HT-29 (cell line): ENCODE measurements at places on chromosomes 6 and 20.

DNA sequence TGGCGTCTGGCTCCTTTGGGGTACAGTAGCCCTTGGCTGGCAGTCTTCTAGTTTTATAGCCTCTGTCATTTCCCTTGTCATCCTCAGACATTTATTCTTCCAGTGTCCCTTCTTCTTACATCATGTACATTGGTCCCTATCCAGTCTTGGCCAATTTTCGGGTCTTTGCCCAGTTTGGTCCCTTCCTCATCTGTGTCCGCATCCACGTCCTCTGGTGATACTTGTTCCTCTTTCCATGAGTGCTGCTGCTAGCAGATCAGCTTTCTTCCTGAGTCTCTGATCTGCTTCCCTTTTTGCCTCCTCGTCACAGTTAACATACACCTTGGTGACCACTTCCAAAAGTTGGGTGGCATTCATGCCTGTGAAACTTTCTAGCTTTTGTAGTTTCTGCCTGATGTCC is 86.2 kb upstream of the GPR6 start:
- no peak for DNase-seq

GRCh38 chr6:44681761-44682160 is 294.3 kb downstream of the CDC5L start:
- no peak for DNase-seq

DNA sequence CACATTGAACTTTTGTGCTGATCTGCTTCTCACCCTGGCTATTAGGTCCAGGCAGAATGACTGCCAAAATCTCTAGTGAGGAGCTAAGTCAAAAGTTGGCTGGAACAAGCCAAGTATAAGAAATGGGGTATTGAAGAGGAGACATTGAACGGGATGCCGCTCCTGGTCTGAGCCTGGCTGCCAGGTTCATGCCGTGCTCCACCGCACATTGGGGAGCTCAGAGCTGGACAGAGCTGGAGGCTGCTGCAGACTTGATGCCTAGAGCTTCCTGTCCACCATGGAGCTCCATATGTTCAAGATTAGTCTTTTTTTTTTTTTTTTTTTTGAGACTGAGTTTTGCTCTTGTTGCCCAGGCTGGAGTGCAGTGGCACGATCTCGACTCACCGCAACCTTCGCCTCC is 4.1 kb upstream of the IFT52 start:
- DNase-seq = no peak

- no peak for DNase-seq
Observed at GRCh38 chr6:29757701-29758293, 34.6 kb downstream of the HLA-F start.

DNA sequence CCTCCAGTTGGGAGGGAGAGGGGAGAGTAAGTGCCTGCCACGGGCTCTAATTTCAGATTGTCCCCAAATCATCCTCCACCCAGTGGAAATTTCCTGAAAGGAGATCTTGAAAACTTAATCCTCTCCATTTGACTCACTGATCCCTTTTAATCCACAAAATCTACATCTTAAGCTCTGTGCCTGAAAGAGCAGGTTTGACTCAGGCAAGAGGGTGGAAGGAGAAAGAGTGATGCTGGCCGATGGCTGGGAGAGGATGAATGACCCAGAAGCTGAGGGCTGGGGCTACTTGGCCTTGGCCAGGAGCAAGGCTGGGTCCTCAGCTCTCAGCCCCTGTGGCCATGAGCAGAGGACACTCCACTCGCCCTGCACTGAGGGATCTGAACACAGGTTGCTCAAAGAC is 8.1 kb downstream of the BPIFA2 start:
- no peak for DNase-seq

DNA sequence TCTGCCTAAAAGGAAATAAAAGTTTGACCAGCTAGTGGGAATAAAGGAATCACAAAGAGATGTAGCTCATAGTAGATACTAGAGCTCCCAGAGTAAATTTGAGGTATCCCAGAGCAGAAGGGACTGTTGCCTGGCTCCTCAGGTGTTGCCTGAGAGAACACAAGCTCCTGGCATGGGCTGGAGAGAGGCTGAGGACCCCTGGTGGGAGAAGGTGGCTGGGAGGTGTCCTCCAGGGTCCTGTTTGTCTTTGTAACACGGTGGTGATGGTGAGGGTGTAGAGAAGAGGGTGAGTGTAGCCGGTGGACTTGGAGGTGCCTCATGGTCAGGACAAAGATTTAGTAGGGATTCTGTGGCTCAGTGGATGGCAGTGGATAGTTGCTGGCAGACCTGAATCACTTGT is 28.1 kb upstream of the NNAT start:
- no peak for DNase-seq

DNA sequence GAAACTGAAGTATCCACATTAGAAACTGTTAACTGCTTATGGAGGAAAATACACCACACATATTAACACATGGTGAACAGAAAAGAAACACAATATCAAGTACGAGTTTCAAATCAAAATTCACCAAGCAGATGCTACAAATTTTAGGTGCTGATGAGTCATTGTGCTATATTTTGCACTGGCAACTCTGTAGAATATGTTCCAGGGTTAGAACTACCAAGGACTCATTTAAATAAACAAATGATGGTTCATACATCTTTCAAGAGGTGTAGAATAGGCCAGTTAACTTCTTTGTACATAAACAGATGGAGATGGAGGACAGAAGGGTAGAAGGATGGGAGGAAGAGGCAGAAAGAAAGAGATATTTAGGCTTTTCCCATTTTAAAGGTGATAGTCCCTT is 184.9 kb downstream of the ARHGAP18 start:
- no peak for DNase-seq

- DNase-seq = peak; percentile 64
Observed at GRCh38 chr20:49435639-49436038, 46.8 kb downstream of the KCNB1 start.

- DNase-seq = no peak
Observed at GRCh38 chr20:45834797-45835161, 1.2 kb downstream of the SNX21 start.

DNA sequence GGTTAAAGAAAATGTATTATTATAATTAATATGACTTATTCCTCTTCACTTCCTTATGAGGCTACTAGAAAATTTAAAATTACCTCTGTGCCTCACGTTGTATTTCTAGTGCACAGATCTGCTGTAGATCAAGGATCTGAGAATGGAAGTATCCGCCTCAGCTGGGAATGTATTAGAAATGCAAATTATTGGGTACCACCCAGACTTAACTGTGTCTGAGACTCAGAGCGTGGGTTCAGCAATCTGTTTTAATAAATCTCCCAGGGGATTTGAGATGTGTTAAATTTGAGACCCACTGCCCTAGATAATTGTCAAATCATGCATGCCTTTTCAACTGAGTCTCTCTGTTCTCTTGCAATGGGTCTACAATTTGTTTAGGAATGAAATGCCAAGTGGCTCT is 658.0 kb upstream of the NOX3 start:
- no peak for DNase-seq

DNA sequence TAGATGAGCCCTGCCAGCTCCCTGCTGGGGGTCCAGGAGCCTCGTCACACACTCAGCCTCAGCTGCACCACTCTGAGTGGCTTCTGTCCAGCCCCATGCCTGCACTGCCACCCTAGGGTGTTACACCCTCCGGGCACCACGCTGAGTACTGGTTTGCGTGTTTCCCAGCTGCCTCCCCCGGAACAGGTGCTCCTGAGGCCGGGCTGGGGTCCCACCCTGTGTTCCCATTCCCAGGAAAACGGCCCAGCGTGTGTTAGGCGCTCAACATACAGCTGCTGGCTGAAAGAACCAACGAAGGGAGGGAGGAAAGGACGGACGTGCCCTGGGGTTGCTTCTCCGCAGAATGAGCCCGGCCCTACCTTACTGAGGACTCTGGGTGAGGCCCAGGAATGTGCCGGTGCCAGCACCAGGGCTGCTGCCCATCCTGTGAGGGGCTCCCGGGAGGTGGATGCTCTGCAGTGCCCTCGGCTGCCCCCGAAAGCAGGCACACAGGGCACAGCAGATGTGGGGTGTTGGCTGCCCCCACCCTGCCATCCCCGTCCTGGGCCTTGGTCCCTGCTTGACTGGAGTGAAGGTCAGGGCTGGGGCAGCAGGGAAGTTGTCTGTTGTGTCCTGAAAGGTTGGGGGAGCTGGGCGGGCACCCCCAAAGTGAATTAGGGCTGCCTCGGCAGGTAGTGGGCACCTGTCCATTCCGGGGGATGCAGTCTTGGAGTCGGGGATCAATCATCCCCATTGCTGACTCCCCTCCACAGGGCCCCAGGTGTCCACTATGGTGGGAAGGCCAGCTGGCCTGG is 16.3 kb downstream of the LAMA5 start:
- DNase-seq = peak; percentile 67

GRCh38 chr20:22684072-22684762 is 99.8 kb upstream of the FOXA2 start:
- DNase-seq = peak; percentile 84

- DNase-seq = no peak
Observed at GRCh38 chr6:167090171-167090570, 32.7 kb upstream of the CCR6 start.

DNA sequence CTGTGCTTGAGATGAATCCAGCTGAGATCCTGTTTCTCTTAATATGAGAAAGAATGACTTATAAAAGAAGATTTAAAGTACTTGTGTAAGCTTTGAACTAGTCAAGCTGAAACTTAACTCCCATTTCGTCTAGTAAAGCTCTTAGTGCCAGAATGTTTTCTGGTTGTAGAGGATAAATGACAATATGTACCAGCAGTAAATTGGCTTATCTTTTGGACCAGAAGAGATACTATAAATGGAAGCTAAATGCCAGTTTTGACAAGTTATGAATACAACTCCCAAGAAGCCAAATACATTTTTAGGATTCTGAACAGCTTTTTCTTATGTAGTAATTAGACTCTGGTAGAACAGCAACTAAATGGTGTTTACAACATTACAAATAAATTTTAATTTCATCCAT is 608.7 kb downstream of the EYS start:
- no peak for DNase-seq

DNA sequence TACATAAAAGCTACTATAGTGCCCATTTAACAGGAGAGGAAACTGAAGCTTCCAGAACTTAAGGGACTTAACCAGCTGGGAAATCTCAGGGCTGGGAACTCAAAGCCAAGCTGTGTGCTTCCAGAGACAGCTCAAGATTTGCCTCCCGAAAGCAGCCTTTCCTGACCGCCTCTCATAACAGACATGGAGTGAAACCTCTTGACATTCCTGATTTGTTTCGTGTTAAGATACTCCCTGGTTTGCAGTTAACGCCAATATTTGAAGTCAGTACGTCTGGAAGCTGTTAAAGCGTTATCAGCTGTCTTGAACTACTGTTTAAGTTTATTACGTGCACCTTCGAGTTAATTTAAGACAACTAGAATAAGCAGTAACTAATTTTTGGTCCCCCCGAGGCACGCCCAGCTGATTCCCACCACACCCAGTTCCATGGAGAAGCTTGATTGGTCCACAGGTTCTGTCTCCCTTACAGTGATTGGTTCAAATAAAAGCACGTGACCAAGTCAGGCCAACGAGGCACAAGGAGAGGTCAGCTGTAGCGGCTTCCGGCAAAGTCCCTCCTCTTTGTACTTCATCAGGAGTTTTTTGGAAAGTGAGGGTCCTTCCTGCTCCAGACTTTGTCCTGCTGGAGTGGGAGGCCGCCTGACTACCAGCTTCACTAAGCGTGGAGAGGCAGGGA is 8.9 kb upstream of the TCP11 start:
- DNase-seq = no peak

- DNase-seq = no peak
Observed at GRCh38 chr6:32222333-32223230, 1.3 kb downstream of the NOTCH4 start.

DNA sequence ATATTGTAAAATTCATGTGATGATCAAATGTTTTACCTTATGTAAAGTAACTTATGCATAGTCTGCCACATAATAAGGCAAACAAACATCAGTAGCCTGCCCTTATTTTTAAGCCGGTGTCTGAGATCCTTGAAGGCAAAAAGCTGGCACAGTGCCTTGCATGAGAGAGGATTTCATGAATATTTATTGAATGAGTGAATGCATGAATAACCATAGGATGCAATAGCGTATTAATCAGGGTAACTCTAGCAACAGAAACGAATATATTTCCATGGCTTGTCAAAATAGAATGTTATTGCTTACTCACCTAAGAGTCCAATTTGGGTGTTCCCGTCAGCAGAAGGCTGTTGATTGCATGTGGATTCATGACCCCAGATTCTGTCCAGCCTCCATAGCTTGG is 34.9 kb downstream of the BTBD3 start:
- DNase-seq = no peak

- DNase-seq = no peak
Observed at GRCh38 chr6:91523511-91523910, 936.6 kb upstream of the MAP3K7 start.

- peak; percentile 78 for DNase-seq
Observed at GRCh38 chr6:158910484-158911440, 89.2 kb downstream of the RSPH3 start.

DNA sequence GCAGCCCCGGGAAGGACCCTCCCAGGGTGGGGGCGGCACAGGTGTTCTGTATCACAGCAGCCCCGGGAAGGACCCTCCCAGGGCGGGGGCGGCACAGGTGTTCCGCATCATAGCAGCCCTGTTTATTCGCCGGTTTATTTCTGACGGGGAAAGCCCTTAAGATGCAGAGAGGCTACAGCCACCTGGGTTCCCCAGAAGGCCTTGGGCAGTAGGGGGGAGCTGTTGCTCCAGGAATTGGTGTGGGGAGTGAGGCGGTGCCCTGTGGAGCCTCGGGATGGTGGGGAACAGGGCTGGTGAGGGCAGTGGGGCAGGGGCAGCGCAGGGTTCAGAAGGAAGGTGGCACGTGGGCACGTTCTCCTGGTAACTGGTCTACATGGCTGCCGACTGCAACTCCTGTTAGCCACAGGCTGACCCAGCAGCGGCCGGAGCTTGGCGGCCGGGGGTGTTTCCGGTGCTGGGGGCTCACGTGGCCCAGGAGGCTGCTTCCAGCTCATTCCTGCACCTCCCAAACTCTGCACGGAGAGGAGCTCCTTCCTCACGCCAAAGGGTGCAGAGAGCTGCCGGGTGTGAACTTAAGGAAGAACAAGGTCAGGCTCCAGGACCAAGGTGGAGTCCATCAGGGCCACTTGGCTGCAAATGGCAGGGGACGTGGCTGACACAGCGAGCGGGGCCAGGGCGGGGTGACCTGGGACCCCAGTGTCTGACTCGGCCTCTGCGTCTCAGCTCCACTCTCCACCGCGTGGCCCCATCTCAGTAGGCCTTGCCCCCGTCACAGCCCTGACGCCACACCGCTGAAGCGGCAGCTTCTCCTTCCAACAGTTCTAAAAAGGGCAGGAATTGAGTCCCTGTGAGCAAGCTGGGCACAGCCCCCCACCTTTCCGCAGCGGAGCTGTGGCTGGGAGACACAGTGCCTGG is 13.2 kb downstream of the SLCO4A1 start:
- no peak for DNase-seq

DNA sequence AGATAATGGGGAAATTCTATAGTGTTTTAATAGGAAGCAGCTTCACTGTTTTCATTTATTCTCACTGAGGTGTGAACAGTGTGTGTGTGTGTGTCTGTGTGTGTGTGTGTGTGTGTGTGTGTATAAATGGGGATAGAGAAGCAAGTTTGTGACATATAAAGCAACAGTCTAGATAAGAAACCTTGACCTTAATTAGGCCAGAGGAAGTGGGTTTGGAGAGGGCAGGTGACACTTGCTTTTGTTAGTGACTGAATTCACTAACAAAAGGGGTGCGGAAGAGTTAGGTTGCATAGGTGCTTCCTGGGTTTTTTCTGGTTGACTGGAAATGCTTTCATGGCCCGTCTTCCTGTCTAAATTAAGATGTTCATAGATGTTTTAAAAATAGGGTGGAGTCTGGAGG is 515.7 kb upstream of the FLRT3 start:
- no peak for DNase-seq
